ENCODE measurements at places on chromosomes 1 and 21. TPM values are rescaled to one million over a fixed set of nuclear protein-coding genes. Genes with fewer than 3 reads are reported as not detected.

GRCh38 chr1:244435562-244436205, 16.0 kb downstream of the ADSS2 start:
- no peak for DNase-seq

DNA sequence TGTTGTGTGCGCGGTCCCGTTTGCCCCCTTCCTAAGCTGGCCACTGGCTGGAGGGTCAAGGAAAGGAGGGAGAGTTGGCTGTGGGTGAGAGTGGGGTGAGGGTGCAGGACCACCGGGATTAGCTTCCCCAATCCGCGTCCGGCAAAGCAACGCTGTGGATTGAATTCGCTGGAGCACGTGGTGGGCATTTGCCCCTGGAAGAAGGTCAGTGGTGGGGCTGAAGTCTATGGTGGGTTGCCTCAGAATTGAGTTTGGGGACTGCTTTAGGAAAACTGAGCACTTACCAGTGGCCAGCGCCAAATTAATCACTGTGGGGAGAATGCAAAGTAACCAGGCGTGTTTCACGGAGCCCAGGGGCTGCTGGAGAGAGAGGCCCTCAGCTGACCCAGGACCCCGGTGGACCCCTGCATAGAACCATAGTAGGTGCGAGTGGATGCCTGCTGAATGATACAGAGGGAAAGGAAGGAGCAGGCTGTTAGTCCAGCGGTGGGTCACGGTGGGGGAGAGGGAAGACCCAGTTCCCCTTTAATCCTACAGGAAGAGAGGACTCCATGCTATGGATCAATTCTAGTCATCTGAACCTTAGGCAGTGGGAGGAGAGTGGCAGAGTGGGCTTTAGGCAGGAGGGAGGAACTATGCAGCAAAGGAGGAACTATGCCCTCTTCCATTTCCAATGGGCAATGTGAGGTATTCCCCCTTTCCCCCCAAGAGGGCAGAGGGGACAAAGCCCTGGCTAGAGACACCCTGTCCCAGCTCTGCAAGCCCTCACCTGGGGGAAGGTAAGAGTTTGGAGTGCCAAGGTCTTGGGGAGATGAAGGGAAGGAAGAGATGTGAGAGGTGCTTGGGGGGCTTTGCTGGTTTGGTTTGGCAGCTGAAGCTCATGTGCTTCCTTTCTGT, 1.2 kb downstream of the TNFRSF8 start:
- DNase-seq, result no peak

GRCh38 chr1:206506405-206507283, 687 bp upstream of the RASSF5 start:
- DNase-seq, result no peak

DNA sequence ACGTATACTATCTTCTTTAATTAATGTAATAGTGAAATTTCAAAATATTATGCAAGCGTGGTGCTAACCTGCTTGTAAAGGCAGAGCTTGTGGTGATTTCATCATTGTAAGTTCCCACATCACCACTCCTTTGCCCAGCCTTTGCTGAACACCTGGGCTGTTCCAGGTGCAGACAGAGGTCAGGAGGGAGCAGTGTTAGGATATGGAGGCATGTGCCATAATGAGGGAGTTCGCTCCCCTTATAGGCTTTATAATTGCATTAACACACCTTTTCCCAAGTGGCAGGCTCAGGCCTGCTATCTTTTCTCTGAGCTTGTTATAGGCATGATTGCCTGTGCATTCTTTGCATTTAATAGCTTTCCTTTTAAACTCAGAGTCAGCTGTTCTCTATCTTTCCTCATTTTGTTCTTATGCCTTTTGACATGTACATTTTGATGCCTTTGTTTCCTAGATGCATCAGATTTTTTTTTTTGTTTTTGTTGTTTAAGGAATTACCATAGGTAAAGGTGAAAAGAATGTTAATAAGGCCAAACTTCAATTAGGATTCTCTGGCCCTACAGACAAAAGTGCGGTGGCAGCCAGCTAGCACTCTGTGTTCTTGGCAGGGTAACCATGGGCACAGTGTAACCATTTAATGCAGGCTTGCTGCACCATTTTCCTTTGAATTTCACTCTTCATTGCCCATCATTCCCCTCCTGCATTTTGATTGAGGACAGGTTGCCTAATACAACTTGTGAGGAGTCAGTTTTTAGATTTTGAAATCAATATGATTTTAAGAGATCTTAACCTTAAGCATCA, 12.6 kb downstream of the NPL start:
- no peak for DNase-seq

- no peak for DNase-seq
Measured at GRCh38 chr1:211547710-211548109, 31.3 kb downstream of the SLC30A1 start.

The NGF gene
- total RNA-seq, result not detected

All from H9 (cell line).